ENCODE measurements at places on chromosomes 6 and 20.

GRCh38 chr20:46229478-46230105, 78.7 kb downstream of the CDH22 start:
- DNase-seq, result no peak

DNA sequence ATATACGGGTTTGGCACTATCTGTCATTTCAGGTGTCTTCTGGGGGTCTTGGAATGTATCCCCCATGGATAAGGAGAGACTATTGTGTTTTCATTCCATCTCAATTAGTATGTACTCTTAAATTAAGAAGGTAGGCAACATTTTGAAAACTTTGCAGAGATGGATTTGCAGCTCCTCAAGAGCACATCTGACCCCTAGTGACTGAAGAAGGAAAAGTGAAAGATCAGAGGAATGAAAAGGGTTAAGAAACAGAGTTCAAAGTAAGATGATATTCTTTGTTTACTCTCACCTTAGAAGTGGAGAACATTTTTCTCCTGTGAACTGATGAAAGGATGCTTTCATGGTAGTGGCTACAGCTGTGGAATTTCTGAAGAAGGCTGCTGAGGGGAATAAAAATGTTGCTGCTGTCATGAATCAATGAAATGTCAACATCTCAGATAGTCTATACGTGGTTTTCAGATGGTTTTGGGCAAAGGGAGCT, 41.5 kb downstream of the SH3BGRL2 start:
- DNase-seq, result peak; percentile 59

- no peak for DNase-seq
Measured at GRCh38 chr20:36815454-36816091, 42.0 kb upstream of the DSN1 start.

GRCh38 chr6:29631209-29631810, 1.7 kb downstream of the GABBR1 start:
- DNase-seq, result no peak

DNA sequence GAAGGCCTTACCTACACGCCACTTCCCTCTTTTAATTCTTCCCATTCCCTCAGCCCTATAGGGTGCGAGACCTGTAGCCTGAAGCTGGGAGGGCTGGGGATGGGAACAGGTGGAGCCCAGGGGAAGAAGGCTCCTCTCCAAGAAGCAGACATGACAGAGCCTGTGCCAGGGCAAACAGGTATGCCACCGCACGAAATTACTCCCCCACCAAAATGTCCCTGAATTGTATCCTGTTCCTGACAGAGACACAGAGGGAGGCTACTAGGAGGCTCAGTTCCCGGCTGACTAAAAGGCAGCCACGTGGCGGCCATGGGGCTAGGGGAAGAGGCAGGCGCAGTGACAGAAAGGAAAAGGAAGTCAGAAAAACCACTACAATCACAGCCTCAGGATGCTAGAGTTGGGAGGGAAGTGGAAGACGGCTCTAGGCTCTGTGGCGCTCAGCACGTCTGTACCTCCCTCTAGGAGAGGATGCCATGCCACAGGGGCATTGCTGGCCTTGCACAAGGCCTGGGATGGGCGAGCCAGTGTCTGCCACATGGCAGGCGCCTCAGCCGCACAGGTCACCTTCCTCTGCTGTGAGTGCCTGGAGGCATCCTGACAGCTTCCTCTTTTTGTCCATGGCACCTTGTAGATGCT, 27.7 kb downstream of the TFEB start:
- no peak for DNase-seq

GRCh38 chr20:59836767-59837166, 96.7 kb downstream of the SYCP2 start:
- no peak for DNase-seq

DNA sequence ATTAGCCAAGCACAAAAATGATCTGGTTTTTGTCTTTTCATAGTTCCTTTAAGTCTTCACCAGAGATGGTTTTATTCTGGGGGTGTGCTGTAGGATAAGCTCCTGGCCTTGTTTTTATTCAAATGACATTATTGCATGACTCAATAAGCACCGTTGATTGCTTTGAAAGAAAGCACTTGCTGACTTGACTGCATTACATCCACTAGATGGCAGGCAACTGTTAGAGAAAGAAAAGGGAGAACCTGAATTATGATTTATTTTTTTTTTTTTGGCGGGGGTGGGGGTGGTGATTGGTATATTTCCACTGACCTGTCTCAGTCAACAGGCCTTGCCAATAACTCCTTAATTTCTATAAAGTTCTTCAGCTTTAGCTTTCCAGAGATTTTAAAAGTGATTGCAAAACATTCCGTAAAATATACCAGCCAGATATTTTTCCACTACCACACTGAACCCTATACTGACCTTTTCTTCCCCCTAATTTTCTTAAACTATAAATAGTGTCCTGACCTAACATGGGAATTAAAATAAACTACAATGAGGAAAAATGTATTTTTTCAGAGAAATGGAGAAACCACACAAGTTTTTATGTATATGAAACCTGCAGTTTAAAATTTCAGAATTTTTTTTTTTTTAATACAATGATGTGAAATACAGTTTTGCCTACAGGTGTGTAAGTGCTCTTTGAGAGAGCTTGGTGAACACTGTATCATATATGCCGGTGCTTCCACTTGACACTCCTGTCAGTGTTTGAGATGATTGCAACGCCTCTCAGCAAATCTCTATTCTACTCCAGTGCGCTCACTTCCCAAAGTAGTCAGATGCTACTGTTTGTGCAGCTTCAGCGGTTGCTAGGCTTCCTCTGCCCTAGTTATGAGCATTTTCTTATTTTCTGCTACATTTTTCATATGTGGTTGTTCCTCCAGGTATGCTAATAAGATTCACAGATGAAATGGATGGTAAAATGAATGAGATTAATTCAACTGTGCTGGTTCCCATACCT, 274.3 kb downstream of the CD109 start:
- peak; percentile 40 for DNase-seq

DNA sequence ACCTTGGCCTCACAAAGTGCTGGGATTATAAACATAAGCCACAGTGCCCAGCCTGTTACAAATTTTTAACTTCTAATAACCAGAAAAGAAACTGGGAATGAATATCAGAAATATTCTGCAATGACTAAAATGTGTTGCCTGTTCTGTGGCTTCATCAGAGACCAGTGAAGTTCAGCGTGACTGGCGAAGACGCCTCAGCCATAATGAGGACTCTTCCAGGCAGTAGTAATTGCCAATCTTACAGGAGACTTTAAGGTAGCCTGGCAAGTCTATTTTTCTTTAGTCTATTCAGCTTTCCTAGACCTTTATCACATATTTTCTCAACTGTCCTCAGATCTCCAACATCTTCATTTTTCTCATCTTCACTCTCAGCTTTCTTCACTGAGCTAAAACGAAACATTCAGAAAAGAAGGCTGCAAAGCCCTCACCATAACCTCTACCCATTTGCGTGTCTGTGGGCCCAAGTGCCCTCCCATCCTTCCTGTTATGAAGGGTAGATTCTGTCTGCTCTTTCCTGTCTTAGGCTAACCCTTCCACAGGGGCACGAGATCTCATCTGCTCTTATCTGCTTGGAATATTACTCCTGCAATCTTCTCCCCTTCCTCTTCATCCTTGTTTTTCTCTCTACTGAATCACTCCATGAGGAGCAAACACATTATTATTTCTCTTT, 42.0 kb upstream of the OLIG3 start:
- DNase-seq, result no peak

GRCh38 chr20:16445482-16445881, 127.8 kb downstream of the KIF16B start:
- DNase-seq, result no peak

DNA sequence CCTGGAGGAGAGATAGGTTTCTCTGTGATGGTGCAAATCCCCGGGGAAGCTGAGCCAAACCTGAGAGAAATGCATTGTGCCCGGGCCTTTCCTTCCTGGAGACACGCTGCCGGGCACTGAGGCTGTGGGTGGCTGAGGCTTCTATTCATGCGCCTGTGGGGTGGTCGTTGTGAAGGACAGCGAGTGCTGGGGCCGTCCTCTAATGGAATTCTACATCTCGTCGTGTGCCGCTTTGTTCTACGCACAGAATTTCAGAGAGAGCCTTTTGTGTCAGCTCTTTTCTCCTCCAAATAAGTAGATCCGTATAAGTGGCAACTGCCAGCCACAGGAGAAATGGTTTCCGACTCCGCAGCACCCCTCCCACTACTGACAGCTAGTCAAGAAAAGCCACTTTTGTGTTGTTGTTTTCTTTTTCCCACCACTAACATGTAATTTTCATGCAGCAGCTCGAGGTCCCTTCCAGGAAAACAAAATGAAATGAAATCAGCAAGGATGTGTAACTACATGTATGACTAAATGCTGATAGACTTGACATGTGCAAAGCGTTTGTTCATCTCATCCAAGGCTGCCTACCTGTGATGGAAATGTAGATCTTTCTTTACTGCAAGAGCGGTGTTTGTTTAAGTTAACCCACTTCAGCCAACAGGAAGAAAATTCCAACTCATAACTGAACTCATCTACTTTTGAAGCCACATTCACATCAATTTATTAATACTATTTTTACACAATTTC, 26.4 kb upstream of the PXDC1 start:
- no peak for DNase-seq

- no peak for DNase-seq
Measured at GRCh38 chr6:89321131-89321970, 6.3 kb upstream of the GABRR2 start.

GRCh38 chr6:431504-431903, 40.0 kb downstream of the IRF4 start:
- DNase-seq, result no peak

GRCh38 chr6:149046822-149047246, 270.7 kb upstream of the TAB2 start:
- no peak for DNase-seq

DNA sequence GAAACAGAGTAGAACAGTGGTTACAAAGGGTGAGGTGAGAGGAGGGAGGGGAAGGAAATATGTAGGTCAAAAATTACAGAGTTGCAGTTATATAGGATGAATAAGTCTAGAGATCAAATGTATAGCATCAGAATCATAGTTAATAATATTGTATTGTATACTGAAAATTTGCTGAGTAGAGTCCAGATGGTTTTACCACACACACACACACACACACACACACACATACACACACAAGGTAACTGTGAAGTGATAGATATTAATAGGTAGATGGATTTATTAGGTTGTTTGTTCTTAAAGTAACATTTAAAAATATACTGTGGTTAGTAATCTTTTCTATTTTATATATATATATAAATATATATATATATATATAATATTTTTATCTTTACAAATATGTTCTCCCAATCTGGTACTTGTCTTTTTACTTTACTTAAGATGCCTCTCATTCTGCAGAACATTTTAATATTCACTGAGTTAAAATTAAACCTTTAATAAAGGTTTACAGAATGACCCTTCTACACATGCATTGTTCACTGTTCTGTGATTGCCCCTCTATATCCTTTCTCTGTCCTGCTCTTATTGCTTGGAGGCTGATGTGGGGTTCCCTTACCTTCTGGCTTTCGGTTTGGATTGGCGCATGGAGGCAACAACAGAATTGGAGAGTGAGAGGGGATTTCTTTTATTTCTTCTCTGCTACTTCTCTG, 408 bp downstream of the PTCHD4 start:
- DNase-seq, result peak; percentile 23

GRCh38 chr20:48015141-48015910, 230.0 kb upstream of the SULF2 start:
- no peak for DNase-seq

GRCh38 chr20:9392892-9393857, 121.2 kb upstream of the LAMP5 start:
- peak; percentile 26 for DNase-seq

- DNase-seq, result no peak
Measured at GRCh38 chr20:46232539-46232938, 75.8 kb downstream of the CDH22 start.

DNA sequence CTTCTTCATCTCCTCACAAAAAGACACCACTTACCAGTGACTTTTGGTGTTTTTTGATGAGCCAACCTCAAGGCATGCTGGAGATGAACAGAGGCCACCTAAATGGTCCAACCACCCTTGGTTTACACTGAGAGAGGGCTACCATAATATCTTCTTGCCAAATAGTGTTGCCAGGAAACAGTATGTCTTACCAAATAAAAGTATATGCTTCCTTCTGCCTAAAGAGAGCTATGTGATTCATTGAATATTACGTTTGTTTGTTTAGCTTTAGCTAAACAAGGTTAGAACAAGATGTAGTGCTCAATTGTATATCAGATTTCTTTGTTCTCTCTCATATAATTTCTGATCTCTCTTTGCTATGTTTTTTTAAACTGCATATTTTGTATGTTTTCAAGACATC, 40.6 kb upstream of the BMP6 start:
- DNase-seq, result no peak

- DNase-seq, result no peak
Measured at GRCh38 chr6:8844968-8845367, 409.6 kb upstream of the SLC35B3 start.

GRCh38 chr20:39719293-39719692, 757.1 kb downstream of the DHX35 start:
- no peak for DNase-seq

GRCh38 chr20:8117636-8118035, 14.4 kb upstream of the PLCB1 start:
- no peak for DNase-seq

- DNase-seq, result peak; percentile 19
Measured at GRCh38 chr20:9660236-9660868, 146.0 kb downstream of the LAMP5 start.

DNA sequence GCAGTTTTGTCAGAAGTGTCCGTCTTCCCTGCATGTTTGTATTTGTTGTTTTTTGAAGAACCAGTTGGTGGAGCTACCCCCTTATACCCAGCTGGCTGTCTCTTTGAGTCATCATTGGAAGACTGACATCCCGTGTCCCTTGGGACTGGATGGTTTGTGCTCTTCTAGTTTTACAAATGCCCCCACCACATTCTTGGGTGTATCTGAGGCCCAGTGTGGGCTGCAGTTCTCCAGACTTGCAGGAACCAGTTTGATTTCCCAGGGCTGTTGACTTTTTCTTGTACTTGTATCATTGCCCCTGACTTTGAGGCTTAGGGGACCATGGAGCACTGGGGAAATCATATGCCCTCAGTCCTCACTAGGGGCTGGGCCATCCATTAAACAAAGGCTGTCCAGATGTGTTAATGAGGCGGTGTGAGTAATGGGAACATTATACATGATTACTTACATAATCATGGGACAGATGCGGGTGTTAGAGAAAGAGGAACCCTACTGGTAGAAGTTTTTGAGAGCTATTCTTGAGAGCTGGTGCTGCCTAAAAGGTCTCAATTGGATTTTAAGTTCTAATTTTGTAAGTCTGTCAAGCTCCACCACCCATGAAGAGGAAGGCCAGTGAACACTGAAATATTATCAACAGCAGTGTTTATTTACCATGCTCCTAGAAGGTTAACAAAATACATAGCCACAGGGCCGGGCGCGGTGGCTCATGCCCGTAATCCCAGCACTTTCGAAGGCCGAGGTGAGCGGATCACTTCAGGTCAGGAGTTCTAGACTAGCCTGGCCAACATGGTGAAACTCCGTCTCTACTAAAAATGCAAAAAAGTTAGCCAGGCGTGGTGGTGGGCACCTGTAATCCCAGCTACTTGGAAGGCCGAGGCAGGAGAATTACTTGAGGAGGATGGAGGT, 8.5 kb downstream of the JARID2 start:
- no peak for DNase-seq

GRCh38 chr6:105109955-105110895, 69.6 kb downstream of the POPDC3 start:
- no peak for DNase-seq

Measured in dermis microvascular lymphatic vessel endothelial cell (primary cell).